ENCODE measurements at places on chromosomes 16 and 17. TPM values are rescaled to one million over a fixed set of nuclear protein-coding genes. Genes with fewer than 3 reads are reported as not detected.

- H3K4me1 ChIP-seq, result no peaks in the 10 kb centered on the region
- no peak overlapping the region for H3K27ac ChIP-seq
- H3K4me3 ChIP-seq, result no peak overlapping the region
- no peaks in the 10 kb centered on the region for H3K27me3 ChIP-seq
- no peaks in the 10 kb centered on the region for H3K36me3 ChIP-seq
These were observed 266.4 kb downstream of the HAPSTR1 start for GRCh38 chr16:9357829-9358228.

DNA sequence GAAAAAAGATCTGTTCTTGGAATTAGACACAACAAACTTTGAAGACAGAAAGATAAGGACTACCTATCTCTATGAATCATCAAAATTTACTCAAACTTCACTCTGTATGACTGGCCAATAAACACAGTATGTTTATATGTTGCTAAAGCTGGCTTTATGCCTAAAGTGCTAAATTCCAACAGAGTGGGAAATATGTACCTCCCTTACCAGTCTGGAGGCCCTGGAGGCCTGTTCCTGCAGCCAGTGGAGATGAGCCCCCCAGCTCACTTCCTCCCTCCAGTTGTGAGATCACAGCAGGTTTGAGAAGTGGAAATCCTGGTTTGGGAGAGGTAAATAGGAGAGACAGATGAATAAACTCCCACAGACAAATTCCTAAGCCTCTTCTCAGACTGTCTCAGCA is 9.0 kb downstream of the ZNF23 start:
- DNase-seq, result no peak
- no peaks in the 10 kb centered on the region for H3K27me3 ChIP-seq
- H3K36me3 ChIP-seq, result peaks cover 87% of the 10 kb centered on the region

- H3K27me3 ChIP-seq, result no peaks in the 10 kb centered on the region
- no peak overlapping the region for H3K4me3 ChIP-seq
- no peaks in the 10 kb centered on the region for H3K36me3 ChIP-seq
These were observed 123.2 kb upstream of the ANKFN1 start for GRCh38 chr17:56030009-56030624.

- peak within 1 kb of the TSS; percentile 93 for H3K27ac ChIP-seq
- peak; percentile 97 for DNase-seq
- peak within 1 kb of the TSS; percentile 86 for H3K4me3 ChIP-seq
- peaks cover 20% of the 10 kb centered on the region for H3K4me1 ChIP-seq
- H3K27me3 ChIP-seq, result no peaks in the 10 kb centered on the region
These were observed at the start of gene INTS2 for GRCh38 chr17:61927208-61928100. Gene INTS2 (minus strand): TSS chr17:61927982. CDS start chr17:61926644, 1,338 bp downstream.

GRCh38 chr16:67326472-67327309 is at the start of the genes KCTD19 and LRRC36:
Gene KCTD19 (minus strand): TSS chr16:67326741. CDS start chr16:67326707, 34 bp downstream.
Gene LRRC36 (plus strand): TSS chr16:67326815. CDS start chr16:67326863, 48 bp downstream.
- DNase-seq, result peak; percentile 85
- peaks cover 34% of the 10 kb centered on the region for H3K27me3 ChIP-seq
- no peaks in the 10 kb centered on the region for H3K36me3 ChIP-seq
- H3K4me3 ChIP-seq, result peak within 1 kb of the TSS; percentile 69
- no peak within 1 kb of the TSS for H3K27ac ChIP-seq

DNA sequence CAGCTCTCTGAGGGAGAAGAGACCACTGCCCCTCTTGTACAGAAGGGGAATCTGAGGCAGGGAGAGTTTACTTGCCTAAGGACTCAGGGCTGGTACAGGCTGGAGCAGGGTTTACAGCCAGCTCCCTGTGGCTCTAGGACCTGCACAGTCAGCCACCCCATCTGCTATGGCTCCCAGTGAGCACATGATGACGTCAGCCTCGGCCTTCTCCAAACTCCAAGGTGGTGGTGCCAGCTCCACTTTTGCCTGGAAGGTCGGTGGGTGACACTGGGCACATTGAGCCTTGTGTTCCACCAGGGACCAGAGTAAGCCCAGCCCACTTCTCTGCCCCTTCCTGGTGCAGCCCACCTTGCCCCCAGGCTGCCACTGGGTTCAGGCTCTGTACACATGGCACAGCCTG is 202.2 kb downstream of the ENGASE start:
- no peak overlapping the region for H3K4me3 ChIP-seq
- H3K27ac ChIP-seq, result no peak overlapping the region
- DNase-seq, result no peak
- no peaks in the 10 kb centered on the region for H3K36me3 ChIP-seq

DNA sequence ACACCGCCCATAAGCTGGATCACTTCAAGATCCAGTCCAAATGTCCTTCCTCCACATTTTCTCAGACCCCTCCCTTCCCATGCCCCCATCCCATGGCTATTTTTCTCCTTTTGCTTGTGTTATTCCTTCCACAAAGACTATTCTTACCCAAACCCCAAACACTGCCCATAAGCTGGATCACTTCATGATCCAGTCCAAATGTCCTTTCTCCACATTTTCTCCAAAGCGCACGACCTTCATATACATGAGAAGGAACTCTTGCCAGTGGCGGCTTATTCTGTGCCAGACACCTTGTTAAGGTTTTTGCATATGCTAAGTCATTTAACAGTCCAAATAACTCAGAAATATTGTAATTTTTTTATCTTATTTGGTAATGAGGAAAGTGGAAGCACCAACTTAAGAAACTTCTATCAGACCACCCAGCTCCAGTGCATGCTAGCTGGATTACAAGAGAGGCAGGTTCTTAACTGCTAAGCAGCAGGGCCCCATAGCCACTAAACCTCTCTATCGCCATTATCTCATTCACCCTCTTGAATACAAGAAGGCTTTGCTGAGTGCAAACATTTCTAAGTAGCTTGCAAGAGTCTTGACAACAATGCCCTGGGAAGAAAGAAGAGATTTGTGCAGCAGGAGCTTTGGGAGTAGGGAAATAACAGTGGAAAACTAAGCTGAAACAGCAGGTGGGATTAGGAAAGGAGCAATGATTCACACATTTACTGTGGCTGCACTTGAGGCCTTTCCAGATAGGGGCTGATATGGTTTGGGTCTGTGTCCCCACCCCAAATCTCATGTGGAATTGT is 428.2 kb upstream of the MAF start:
- H3K27me3 ChIP-seq, result no peaks in the 10 kb centered on the region
- H3K36me3 ChIP-seq, result peaks cover 5% of the 10 kb centered on the region
- H3K4me1 ChIP-seq, result peaks cover 38% of the 10 kb centered on the region
- no peak overlapping the region for H3K4me3 ChIP-seq
- no peak for DNase-seq

GRCh38 chr17:17309356-17309755 is 6.2 kb downstream of the NT5M start:
- peaks cover 4% of the 10 kb centered on the region for H3K4me1 ChIP-seq
- no peak overlapping the region for H3K27ac ChIP-seq
- no peak for DNase-seq
- no peak overlapping the region for H3K4me3 ChIP-seq
- H3K36me3 ChIP-seq, result peaks cover 3% of the 10 kb centered on the region

DNA sequence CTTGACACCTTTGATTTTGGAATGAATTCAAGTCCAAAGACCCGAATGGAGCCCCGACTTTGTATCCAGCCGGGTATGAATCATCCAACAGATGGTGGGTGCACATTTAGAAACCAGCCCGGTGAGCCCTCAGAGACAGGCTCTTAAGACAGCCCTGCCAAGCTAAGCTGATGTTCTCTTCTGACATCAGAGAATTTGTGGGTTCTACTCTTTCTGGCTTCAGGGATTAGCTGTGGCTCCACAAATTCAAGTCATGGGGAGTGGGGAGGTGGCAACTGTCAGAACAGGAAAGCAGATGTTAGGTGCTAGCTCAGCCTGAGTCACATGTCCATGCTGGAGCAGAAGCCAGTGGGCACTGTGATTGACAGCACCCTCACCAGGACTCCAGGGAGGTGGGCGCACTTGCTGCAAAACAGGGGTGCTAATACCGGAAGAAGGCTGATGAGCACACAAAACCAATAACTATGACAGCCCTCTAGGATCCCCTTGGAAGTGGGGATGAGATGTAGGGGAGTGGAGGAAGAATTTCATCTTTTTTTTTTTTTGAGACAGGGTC is 31.4 kb upstream of the XYLT2 start:
- no peak for DNase-seq
- peaks cover 30% of the 10 kb centered on the region for H3K27me3 ChIP-seq
- H3K27ac ChIP-seq, result no peak overlapping the region
- H3K4me1 ChIP-seq, result peaks cover 5% of the 10 kb centered on the region
- H3K4me3 ChIP-seq, result no peak overlapping the region

DNA sequence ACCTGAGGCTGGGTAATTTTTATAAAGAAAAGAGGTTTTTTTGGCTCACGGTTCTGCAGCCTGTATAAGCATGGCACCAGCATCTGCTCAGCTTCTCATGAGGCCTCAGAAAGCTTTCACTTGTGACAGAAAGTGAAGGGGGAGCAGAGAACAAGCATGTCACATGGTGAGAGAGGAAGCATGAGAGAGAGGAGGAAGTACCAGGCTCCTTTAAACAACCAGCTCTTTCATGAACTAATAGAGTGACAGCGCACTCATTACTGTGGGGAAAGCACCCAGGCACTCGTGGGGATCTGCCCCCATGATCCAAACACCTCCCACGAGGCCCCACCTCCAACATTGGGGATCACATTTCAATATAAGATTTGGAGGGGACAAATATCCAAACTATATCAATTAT is 86.8 kb downstream of the USP32 start:
- peaks cover 18% of the 10 kb centered on the region for H3K4me1 ChIP-seq
- peaks cover 16% of the 10 kb centered on the region for H3K36me3 ChIP-seq
- no peaks in the 10 kb centered on the region for H3K27me3 ChIP-seq
- no peak overlapping the region for H3K27ac ChIP-seq

DNA sequence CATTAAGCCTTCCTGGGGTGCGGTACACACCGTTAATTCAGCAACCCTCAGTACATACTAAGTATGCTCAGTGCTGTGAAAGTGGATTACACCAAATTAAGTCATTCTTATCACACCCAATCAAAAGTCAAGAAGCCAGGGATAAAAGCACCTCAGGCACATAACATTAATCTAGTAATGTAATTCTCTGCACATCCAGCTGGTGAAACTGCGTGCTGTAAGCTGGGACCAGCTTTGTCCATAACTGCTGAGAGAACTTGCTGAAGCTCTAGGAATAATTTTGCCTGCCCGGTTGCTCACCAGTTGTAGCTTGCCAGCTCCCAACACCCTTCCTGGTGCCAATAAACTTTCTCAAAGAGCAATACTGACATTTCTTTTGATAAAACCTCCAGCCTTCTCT is 44.9 kb downstream of the SLC47A1 start:
- no peak overlapping the region for H3K27ac ChIP-seq
- H3K4me1 ChIP-seq, result peaks cover 4% of the 10 kb centered on the region
- no peak for DNase-seq
- H3K27me3 ChIP-seq, result peaks cover 4% of the 10 kb centered on the region
- no peaks in the 10 kb centered on the region for H3K36me3 ChIP-seq
- no peak overlapping the region for H3K4me3 ChIP-seq

DNA sequence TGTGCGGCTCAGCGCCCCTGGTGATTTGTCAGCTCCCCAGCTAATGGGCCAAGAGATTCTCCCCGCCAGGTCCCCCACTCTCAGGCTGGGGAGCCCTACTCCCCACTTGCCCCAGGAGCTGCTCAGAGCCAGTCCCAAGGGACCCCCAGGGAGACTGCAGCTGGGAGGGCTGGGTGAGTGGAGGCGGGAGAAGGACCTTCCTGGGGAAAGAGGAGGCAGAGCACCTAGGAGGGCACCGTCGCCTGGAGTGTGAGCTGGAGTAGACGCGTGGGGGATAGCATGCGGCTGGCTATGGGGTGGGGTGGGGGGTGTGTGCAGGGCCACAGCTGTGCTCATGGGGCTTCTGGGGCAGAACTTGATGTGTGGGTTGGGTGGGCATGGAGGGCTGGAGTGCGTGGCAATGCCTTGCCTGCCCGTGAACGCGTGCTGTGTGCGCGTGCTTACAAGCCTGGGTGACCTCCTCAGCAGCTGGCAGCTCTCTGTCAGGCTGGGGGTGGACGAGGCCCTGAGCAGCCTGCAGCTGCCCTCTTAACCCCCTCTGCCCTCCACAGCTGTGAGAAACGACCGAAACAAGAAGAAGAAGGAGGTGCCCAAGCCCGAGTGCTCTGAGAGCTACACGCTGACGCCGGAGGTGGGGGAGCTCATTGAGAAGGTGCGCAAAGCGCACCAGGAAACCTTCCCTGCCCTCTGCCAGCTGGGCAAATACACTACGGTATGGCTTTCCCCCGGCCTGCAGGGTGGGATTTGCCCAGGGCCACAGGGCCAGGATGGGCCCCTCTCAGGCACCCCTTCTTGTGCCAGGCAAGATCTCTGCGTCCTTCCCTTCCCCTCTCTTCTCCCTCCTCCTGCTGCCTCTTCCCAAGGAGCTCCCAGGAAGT is 12.9 kb downstream of the GJD3 start:
- no peak overlapping the region for H3K4me3 ChIP-seq
- peak overlapping the region; percentile 27 for H3K27ac ChIP-seq
- no peaks in the 10 kb centered on the region for H3K27me3 ChIP-seq

SEPTIN12 gene
- total RNA-seq, result not detected

IL17C gene
- total RNA-seq, result not detected

HLF gene
- 0.65 TPM for total RNA-seq

KRT34 gene
- not detected for total RNA-seq

KRTAP4-8 gene
- total RNA-seq, result not detected

TUBG2 gene
- 33.3 TPM for total RNA-seq

POLR3E gene
- 44.1 TPM for total RNA-seq

CBFA2T3 gene
- total RNA-seq, result not detected

PTGES3L gene
- total RNA-seq, result 0.35 TPM
